ENCODE measurements at places on chromosomes 7 and 10.

DNA sequence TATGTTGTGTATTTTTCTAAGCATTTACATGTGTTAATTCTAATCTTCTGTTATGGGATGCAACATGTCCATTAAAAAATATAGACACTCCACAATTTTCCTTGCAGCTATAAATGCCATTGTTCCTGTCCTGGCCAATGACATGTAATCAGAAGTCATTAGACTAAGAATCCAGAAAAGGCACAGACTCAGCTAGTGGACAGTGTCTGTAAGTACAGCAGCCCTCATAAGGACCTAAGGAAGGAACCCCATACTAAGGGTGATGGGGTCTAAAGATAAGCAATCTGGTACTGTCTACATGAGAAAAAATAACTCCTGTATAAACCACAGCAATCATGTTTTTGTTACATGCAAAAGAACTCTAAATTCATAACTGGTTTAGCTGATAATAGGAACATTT, 115.9 kb downstream of the GPR85 start:
- no peak for DNase-seq

DNA sequence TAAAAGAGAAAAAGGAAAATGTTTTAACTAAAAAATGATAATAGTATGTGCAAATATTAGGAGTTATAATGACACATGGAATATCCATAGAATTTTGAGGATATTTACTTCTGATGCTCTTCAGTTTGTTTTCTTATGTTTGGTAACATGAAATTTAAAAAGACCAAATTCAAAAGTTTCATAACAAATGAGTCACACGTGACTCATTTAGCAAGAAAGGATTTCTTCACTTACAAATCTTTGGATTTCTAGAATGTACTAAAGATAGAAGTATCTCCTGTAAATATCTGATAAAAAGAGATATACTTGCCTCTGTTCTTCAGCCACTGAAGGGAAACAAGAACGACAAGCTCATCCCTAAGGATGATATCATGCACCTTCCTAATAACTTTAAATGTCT, 774.5 kb upstream of the LRRTM3 start:
- no peak for DNase-seq

GRCh38 chr10:123537188-123537961, 128.8 kb upstream of the GPR26 start:
- no peak for DNase-seq

GRCh38 chr10:79929409-79929904, 19.4 kb downstream of the SFTPD start:
- DNase-seq: peak; percentile 59

DNA sequence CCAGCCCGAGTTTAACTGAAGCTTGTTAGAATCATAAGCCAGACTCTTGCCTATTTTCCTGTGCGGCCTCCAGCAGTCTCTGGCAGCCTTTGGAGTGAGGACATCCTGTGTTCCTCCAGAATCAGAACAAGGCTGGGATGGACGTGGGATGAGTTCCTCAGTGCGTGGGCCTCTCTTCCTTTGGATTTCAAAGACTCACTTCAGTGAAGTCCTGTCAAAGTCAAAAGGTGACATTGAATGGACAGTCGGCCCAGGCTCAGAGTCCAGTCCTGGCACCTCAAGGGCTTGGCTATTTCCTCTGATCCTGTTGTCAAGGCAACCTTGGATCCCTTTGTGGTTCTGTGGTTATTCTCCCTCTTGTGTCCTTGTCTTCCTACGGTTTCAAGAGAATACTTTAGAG, 21.4 kb upstream of the SMC3 start:
- DNase-seq: no peak

GRCh38 chr10:1249142-1249920, 193.1 kb downstream of the WDR37 start:
- no peak for DNase-seq

GRCh38 chr7:2460641-2461040, 15.6 kb downstream of the GRIFIN start:
- DNase-seq: peak; percentile 66

DNA sequence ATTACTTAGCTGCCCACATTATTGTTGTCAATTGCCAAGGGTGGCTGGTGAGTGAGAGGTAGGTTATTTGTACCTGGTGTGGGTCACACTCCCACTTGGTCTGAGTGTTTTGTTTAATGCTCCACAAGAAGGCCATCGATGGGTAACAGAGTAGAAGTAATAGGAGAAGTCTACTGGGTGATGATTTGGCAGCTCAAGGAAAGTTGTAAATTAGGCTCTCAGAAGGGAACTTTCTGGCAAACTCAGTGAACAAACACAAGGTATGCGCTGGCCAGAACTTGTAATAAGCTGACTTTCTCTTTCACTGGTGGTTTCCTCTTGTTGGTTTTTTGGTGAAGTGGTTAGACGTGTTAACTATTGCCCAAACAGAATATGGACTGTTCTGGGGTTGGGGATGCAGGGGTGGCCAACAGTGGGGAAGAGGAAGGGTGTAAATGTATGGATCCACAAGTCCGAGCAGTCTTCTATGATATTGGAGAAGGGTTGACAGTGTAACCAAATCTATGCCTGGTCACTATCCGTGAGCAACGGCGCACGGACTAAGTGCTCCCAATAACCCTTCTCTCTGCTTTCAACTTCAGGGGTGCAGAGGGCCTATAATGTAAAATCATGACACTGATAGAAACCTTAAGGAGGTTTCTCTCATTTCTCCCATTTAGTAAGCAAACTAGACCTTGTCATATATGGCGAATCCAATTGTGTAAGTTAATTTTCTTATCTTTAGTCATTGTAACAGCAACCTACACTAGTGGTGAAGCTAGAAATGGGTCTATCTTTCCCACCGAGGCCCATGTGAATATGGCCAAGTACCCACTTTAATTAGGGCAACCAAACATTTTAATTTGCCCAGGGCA, 212.8 kb downstream of the PTEN start:
- DNase-seq: no peak

DNA sequence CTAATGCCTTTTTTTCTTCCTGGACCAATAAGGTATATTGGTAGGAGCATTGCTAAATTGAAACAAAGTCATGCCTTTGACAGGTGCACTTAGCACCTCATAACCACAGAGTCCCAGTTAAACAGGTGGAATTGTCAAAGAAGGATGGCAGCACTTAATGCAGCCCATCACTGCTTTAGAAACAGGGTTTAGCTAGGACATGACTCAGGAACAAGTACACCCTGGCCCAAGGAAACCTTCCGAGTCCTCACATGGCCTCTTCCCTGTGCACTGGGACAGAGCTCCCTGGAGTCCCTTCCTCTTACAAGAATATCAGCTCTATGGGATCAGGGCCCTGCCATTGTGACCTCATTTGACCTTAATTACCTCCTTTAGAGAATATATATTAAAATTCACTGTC, 382.7 kb downstream of the EXOC4 start:
- no peak for DNase-seq

DNA sequence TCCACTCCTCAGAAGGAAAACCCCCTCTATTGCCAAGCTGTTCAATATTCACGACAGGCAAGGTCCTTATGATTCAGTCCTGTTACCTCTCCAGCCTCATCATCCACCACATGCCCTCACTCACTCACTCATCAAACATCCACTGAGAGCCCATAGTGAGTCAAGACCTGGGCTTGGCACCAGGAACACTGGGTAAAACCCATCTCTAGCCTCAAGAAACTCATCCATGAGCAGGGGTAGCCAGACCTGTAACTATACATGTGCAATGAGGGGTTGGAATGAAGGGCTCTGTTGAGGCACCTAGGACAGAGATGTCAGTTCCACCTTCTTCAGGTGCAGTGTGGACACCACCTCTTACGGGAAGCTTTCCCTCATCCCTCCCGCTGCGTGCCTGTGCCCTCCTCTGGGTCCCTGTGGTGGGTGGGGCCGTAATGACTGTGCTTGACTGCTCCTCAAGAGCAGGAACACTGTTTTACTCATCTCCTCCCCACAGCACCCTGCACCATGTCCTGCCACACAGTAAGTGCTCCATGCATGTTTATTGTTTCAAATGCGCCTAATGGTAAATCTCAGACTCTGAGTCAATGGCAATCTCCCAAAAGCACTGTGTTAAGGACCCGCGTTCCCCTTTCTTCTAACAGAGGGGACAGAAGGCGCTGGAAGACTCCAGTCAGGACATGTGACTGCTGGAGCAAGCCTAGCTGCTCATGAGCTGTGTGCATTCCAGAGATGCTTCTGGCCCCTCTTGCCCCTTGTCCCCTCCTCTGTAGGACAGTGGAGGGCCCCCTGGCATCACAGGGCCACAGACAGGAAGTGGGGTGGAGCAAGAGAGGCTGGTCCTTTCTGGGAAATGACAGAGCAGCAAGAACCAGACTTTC, 95.4 kb downstream of the HIPK2 start:
- no peak for DNase-seq

- no peak for DNase-seq
These were observed 94.1 kb downstream of the LRRN3 start for GRCh38 chr7:111184987-111185386.

GRCh38 chr7:1807821-1808600, 137.9 kb downstream of the ELFN1 start:
- no peak for DNase-seq

GRCh38 chr10:114175667-114176066, 1.7 kb upstream of the CCDC186 start:
- DNase-seq: no peak

DNA sequence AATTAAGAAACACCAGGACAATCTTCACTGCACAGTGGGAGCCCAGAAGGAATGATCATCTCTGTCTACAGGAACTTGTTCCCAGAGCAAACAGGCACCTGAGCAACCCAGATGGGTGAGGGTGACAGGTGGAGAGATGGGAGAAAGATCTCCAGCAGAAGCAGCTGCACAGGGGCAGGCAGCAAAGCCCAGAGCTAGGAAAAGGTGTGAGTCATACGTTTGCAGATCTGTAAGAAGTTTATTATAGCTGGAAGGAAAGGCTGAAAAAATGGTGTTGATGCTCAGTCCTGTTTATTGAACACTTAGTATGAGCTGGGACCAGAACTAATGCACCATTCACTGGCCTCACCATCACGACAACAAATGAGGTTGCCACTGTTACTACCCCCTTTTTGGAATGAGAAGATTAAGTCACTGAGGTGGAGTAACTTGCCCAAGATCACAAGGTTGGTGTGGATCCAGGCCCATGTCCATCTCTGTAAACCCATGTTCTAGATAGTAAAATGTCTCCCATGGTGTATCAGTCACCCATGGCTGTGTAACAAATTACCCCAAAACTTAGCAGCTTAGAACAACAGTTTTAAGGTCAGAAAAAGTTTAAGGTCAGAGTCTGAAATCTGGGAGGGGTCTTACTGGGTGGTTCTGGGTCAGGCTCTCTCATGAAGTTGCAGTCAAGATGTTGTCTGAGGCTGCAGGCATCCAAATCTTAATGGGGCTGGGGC, 506.9 kb downstream of the RPS24 start:
- no peak for DNase-seq

- no peak for DNase-seq
These were observed 148.1 kb downstream of the SLC16A9 start for GRCh38 chr10:59561477-59562121.

DNA sequence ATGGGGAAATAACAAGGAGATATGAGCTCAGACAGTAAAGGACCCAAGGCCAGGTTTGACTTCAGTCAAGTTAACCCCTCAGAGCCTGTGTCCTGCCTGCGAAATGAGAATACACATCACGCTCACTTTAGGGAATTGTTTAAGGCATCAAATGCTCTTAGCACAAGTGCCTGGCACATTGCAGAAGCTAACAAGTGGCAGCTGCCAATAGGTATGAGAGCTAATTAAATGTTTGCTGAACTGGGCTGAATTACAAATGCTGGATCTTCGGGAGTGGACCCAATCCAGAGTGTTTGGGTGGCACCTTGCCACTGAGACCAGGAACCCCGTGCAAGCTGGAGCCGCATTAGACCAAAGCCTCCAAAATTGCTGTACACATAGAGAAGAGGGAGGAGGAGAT, 136.8 kb downstream of the C10orf90 start:
- no peak for DNase-seq

DNA sequence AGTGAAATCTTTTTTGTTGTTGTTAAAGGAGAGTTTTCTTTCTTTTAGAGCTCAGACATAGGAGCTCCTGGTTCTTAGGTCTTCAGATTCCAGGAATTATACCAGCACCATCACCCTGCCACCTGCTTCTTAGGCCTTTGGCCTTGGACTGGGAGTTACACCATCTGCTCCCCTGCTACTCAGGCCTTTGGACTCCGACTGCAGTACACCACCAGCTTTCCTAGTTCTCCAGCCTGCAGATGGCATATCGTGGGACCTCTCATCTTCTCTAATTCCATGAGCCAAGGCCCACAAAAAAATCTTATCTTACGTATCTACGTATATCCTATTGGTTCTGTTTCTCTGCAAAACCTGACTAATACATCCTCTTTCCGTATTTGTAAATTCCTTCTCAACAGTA, 5.1 kb upstream of the TACC2 start:
- no peak for DNase-seq

- no peak for DNase-seq
These were observed 81.7 kb downstream of the NKX6-2 start for GRCh38 chr10:132704008-132704814.

DNA sequence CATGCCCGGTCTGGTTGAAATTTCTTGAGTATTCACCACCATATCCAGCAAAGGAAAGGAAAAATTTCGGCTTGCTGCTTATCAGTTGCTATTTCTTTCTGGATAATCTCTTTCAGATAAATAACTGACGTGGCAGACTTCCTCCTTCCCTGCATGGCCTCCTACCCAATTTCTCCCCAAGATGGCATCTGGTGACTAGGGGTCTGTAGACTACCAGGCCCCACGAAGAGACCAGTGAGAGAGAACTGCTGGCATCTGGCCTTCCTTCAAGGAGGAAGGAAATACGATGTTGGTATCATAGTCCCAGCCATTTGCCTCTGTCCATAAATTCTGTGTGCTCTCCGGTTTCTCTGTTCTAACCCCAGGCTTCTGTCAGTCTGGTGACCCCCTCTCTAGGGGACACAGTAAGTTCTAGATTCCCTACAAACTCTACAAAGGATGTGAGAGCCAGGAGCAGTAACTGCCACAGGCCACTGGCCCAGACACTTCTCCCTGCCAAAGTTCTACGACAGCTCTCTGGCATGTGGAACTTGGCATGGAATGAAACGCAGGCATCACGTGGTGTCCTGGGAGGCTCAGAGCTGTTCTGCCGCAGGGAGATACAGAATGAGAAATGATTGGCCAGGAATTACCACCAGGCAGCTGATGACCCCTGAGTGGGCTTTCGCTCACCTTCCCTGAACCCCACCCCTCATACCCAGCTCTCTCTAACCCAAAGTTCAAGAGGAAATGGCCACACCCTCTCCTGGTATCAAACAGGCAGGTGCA, 30.0 kb upstream of the MSRB2 start:
- DNase-seq: peak; percentile 68

- no peak for DNase-seq
These were observed 100.9 kb downstream of the FAS start for GRCh38 chr10:89091496-89091895.

Data from hypothalamus (tissue), 51 donors.